Suprapubic skin (tissue), 4 donors: ENCODE measurements at places on chromosomes 12 and 14.

GRCh38 chr14:23379366-23380196, 2.7 kb downstream of the CMTM5 start:
- DNase-seq = no peak

- no peak for DNase-seq
Measured at GRCh38 chr12:22792138-22792537, 167.2 kb downstream of the ETNK1 start.

DNA sequence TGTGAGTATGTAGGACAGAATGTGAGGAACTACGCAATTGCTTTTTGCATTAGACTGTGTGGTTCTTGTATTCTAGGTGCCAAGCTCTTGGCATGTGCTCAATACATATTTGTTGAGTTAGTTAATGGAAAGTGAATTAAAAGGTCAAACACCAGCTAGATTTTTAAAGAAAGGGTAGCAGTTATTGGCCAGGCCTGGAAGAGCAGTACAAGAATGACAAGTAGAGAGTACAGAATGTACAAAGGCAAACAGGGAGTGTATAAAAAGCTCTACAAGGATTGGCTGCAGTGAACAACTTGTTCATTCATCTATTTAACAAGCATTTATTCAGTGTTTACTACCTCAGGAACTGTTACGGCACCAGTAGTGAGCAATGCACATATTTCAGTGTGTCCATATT, 854.0 kb upstream of the SEL1L start:
- no peak for DNase-seq

- no peak for DNase-seq
Measured at GRCh38 chr12:115758183-115758582, 519.3 kb downstream of the MED13L start.

DNA sequence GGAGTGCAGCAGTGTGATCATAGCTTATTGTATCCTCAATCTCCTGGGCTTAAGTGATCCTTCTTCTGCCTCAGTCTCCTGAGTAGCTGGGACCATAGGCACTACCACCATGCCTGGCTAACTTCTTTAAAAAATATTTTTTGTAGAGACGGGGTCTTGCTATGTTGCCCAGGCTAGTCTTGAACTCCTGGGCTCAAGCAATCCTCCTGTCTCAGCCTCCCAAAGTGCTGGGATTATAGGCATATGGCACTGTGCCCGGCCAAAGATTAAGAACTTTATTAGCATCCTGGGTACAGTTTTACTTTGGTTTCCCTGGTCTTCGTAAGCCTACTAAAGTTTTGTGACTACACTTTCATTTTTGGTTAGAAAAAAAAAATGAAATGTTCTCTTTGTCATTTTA, 84.4 kb downstream of the ACADS start:
- DNase-seq = no peak

DNA sequence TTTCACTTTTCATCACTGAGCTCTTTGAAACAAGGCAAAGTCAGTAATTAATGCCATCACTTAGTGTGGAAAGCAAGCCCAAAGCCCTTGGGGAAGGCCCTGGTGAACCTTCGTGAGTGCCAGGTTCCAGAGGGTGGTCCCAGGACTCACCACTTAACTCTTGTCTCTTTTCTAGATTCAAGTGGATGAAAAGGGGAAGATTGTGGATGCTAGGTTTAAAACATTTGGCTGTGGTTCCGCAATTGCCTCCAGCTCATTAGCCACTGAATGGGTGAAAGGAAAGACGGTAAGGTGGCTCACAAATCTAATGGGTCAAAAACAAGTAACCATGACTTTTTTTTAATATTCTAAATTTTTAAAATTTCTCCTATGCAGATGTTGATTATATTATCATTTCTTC, 2.8 kb downstream of the ISCU start:
- no peak for DNase-seq

GRCh38 chr14:71582705-71583104, 349.5 kb upstream of the RGS6 start:
- DNase-seq = no peak

GRCh38 chr14:79549515-79549914, 661.8 kb downstream of the DIO2 start:
- DNase-seq = no peak

- no peak for DNase-seq
Measured at GRCh38 chr14:86774916-86775315, 1218.1 kb downstream of the GALC start.

GRCh38 chr12:108371801-108372344, 32.8 kb upstream of the CMKLR1 start:
- DNase-seq = no peak

DNA sequence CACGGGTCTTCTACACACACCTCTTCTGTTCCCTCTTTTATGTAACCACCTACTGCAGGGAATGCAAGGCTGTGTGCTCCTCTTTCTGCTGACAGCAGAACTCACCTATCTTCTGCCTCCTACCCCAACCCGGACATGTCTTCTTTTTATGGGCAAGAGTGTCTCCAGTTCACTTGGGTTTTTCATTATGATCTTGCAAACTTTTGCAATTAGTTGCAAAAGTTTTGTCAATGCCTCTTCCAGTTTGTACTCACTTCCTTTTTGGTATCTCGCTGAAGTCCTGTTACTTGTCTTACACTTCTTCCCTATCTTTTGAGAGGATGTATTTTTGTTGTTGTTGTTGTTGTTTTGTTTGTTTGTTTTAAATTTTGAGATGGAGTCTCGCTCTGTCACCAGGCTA, 50.6 kb downstream of the DRAM1 start:
- no peak for DNase-seq

GRCh38 chr12:103705927-103706326, 118.9 kb downstream of the STAB2 start:
- no peak for DNase-seq

- DNase-seq = no peak
Measured at GRCh38 chr12:29726741-29727348, 56.9 kb downstream of the TMTC1 start.
